ENCODE measurements at places on chromosomes 1 and 21.
A peak's percentile ranks its signal among the peaks of the same experiment; 100 is the strongest.

DNA sequence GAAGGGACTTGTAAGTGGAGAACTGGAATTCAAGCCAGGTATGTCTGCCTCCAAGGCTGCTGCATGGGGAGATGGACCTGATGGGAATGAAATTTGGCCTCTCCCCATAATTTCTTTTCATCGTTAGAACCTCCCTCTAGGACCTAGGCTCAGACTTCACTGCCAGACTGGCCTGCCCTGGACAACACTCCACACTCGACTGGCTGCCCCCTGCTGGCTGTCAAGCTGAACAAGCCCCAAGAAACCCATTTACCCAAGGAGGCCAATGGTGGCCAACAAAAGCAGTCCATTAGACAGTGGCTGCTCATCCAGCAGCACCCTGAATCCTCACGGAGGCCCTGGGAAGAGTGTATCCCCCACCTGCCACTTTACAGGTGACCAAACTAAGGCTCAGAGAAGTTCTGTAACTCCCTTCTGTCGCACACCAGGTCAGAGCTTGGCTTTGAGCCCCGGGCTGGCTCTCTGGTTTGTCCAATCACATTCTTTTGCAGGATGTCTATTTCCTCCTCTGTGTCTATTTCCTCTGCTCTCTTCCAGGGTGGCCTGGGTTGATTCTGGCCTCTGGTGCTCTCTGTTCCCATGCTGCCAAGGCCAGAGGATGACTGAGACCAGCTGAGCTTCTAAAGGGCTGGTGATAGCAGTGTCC lies 3.8 kb downstream of the RNF186 start:
- DNase-seq: peak; percentile 46

DNA sequence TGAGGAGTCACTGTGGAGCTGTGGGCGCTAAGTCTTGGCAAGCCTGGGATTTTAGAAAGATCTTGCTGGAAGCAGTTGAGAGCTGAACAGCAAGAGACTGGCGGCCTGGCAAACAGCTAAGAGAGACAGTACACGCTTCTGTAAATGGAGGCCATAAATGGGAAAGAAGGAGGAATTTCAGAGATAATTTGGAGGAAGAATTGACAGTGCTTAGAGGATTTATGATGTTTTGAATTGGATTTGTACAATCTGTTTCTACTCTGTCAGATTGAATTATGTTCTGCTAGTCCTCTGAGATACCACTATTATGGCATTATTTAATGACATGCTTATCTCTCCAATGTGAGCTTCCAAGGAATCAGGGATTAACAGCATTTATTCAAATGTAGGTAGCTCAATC lies 50.1 kb downstream of the ABCA4 start:
- DNase-seq: no peak

DNA sequence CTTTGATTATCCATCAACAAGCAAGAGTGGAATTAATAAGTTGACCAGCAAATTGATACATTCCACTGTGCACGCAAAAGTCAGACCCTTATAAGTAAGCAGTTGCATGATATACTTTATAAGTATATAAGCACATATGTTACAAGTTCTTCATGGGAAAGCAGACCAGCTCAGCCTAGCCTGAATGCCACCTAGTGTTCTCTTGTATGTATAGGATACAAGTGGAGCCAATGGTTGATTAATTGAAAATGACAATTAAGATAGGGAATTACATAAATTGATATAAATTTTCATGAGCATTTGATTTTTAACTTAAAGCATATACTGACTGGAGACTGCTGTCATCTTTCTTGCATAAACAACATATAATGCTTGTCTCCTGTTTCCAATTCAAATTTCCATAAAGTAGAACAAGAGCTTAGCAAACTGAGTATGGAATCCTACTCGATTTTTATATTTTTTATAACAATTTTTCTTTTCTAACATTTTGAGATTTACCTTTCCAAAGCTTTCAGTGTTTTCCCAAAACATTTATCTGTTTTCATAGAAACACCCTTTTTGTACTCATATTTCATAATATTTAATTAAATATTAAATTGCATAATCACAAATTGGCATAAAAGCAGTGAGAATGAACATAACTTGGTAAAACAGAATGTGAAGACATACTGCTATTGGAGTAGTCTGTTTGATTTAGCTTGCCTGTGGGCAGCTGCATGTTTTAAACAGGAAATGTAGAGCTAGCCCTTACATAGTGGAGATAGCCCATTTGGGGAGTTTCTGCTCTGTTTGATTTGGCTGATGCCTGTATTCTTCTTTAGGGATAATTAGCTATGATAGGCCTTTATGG lies 62.8 kb downstream of the MAGI3 start:
- DNase-seq: peak; percentile 44

DNA sequence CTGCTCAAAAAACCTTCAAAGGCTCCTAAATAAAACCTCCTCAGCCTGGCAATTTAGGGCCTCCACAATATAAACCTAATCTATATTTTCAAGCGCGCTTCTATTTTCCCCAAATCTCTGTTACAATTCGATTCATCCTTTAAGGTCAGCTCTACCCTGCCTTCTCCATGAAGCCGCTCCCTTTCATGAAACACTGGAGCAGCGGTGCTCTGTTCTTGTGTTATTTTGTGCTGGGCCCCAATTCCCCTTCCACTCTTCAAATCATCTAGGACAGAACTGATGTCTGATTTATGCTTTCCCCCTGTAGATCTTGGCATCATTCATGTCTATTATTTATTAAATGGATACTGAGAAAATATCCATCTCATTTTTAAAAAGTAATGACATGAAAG lies 6.9 kb downstream of the ERRFI1 start:
- DNase-seq: no peak

DNA sequence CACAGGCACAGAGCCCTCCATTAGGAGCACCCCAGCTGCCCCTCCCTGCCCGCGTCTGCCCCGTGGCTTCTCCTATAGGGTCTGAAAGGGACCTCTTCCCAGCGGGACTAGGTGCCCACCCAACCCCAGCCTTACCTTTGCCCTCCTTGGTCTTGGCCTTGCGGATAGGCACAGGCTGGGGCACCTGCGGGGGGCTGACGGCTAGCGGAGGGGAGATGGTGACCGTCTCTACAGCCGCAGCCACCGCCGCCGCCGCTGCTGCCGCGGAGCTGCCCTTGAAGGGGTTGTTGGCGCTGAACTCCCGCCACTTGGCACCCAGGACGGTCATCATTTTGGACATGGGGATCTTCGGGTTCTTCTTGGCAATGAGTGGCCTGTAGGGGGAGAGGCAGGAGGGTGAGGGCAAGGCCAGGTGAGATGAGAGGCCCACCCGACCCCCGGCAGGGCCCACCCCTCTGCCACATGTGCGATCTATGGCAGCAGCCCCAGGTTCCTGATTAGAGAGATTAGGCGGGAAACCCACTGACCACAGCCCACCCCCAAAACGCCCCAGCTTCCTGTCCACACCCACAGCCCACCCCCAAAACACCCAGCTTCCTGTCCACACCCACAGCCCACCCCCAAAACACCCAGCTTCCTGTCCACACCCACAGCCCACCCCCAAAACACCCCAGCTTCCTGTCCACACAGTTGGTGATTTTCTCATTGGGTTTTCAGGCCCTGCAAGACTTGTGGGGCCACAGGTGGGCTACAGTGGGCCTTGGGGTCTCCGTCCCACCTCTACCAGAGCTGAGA lies 25.4 kb downstream of the CHD5 start:
- no peak for DNase-seq

- DNase-seq: peak; percentile 42
Observed at GRCh38 chr1:24327891-24328290, 8.7 kb downstream of the GRHL3 start.

GRCh38 chr1:47324682-47325081 lies 8.9 kb upstream of the CMPK1 start:
- DNase-seq: no peak

DNA sequence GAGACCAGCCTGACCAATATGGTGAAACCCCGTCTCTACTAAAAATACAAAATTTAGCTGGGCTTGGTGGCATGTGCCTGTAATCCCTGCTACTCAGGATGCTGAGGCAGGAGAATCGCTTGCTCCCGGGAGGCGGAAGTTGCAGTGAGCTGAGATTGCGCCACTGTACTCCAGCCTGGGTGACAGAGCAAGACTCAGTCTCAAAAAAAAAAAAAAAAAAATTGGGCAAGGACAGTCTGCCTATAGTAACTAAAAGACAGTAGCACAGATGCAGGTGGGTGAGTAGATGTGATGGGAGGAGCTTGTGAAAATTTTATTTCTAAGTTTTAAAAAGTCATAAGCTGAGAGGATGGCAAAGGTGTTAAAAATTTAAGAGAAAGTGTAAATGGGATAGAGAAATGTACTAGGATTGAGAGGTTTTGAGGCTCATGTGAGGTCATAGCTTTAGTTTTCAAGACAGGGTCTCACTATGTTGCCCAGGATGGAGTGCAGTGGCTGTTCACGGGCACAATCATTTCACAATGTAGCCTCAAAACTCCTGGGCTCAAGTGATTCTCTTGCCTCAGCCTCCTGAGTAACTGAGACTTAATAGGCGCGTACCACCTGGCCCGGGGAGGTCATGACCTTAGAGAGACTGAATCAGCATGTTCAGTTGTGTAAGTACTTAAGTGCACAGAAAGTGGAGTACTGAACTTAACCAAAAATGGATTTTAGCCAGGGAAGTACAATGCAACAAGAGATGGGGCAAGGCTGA lies 33.7 kb downstream of the PTP4A2 start:
- DNase-seq: no peak

- no peak for DNase-seq
Observed at GRCh38 chr1:25675729-25676476, 59.3 kb downstream of the MAN1C1 start.

GRCh38 chr1:108643492-108644335 lies 17.2 kb downstream of the HENMT1 start:
- peak; percentile 56 for DNase-seq

- DNase-seq: peak; percentile 30
Observed at GRCh38 chr1:121443001-121443540, 258.3 kb downstream of the SRGAP2C start.

- DNase-seq: peak; percentile 53
Observed at GRCh38 chr1:103525114-103525606, 339 bp upstream of the RNPC3 start.

DNA sequence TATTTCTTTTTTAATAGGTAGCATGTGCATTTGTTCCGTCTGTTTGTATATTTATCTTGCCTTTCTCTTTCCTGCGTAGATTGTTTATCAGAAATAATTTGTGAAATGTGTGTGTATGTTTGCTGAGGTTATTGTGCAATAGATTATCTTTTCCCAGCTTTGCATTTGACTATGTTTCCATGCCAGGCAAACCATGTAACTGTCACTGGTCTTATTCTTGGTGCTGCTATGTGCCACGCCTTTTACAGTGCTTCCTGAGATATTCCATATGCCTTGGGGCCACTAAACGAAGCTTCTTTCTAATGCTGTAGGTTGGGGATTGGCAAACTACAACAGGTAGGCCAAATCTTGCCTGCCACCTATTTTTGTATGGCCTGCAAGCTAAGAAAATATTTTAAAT lies 598.8 kb downstream of the PLPP3 start:
- DNase-seq: no peak

DNA sequence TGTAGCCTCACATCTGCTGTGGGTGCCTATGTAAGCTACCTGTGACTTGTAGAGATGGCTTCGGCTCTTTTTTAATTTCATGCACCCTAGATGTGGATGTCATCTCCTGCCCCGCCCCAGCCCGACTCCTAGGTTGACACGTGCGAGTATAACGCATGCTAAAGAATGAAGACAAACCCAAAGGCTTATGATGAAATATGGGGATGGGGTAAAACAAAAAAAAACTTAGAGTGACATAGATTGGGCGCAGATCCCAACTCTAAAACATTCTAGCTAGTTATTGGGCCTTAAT lies 613 bp upstream of the ERO1B start:
- DNase-seq: no peak

DNA sequence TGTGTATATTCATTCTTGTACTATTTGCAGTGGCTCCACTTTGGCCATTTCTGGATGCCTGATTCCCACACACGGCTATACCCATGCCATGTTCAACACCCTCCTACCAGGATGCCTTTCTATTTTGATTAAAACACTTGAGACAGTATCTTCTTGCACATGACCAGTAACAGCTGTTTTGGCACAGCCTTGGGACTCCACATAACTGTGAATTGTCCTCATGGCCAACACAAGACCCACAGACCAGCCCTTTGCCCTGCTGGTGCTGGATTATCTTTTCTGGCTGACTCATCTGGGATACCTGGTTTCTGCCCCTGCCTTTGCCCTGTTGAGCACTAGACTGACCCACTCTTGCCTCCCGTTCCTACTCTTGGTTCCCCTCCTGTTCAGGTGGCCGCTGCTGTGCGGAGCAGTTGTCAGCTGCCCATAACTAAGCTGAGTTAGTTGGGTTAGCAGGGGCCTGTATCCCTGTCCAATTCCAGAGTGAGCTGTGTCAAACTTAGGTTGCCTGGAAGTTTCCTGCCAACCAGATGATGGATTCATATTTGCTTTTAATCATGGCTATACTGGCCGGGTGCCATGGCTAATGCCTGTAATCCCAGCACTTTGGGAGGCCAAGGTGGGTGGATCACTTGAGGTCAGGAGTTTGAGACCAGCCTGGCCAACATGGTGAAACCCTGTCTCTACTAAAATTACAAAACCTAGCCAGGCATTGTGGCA lies 10.8 kb upstream of the EYA3 start:
- DNase-seq: no peak

Measured in fibroblast of skin of right biceps (primary cell).